ENCODE measurements at places on chromosomes 12 and 14.

- DNase-seq: no peak
These were observed 930.5 kb upstream of the NOVA1 start for GRCh38 chr14:27528328-27528727.

DNA sequence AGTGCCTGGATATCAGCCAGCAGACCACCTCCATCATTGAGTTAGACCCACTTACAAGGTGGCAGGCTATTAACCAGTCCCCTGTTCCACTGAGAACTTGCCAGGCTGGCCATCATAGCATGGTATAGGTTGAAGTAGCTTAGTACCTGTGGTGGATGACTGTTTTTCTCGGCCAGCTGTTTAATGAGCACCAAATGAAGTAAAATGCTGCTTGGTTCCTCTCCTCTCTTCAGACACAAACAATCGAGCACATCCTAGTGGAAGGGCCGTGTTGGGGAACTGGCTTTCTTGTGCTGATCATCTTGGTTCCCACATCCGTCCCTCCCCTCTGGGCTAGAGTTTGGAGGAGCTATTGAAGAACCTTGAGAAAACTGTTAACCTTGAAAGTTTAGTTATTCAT lies 486.2 kb downstream of the RAD51B start:
- no peak for DNase-seq

DNA sequence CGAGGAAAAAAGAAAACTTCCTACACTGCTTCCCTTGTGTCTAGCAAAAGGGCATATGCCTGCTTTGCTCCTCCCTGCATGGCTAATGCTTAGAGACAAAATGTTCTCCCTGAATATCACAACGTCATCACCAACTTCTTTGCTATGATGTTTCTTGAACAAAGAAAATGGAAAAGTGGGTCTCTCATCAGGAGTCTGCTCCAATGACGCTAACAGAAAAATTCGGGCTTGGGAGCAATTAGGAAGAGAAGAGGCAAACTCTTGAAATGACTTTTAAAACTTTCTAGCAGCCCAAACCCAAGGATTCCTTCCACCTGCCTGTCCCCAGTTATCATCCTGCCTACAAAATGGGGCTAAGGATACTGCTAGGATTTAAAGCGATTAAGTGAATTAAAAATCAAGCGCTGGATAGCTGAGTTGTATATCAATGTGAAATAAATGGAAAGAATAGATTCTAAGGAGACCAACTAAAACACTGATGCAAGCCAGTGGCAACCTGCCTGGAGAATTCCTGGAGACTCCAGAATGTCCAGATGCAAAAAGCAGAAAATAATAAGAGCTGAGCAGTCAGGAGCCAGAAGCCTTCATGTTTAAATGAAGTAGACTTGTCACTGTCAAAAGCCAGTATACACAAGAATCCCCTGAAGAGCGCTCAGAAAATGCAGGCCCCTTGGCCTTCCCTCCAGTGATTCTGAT lies 183.8 kb downstream of the DPF3 start:
- DNase-seq: no peak

- DNase-seq: no peak
These were observed 8.4 kb downstream of the KRT8 start for GRCh38 chr12:52896190-52897100.

- no peak for DNase-seq
These were observed 38.5 kb downstream of the RIN3 start for GRCh38 chr14:92552066-92552465.

DNA sequence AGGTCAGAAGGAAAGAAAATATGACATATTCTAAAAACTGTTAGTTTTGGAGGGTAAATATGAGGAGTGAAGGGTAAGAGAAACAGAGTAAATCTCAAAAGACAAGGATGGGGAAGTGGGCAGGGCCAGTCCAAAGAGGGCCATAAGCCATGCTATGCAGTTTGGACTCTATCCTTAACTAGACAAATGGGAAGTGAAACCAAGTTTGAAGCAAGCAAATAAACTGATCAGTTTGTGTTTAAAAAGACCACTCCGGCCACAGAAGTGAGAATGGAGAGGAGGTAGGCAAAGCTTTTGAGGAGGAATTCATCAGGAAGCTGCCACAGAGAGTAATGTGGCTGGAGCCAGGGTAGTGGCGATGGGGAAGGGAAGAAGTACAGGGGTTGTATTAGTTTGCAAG lies 37.5 kb upstream of the DAAM1 start:
- DNase-seq: peak; percentile 33

- DNase-seq: peak; percentile 60
These were observed at the start of gene ZDHHC22 for GRCh38 chr14:77141214-77142004. ZDHHC22 (minus strand) TSS chr14:77141791; CDS start chr14:77139738, 2,053 bp downstream.

DNA sequence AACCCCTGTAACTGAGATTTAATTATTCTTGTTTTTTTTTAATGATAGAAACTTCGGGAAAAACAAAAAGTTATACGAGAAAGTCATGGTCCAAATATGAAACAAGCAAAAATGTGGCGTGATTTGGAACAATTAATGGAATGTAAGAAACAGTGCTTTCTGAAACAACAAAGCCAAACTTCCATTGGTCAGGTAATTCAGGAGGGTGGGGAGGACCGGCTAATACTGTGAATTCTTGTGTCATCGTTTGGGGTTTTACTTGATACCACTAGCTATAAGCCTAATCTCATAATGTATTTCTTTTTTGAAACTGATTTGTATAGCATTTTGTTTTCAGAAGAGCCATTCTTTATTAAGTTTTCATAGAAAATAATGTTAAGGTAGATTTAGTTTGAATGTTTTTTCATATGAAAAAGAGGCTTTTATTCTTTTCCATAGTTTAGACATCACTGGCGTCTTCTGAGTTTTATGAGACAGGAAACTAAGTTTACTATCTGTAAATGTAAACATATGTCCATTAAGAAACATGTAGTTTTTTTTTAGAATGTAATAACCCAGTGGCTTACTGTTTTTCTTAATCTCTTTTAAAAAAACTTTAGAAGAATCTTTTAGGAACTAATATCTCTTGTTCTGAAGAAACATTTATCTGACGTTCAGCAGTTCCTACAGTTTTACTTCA lies 62.9 kb upstream of the ATP2A2 start:
- no peak for DNase-seq

GRCh38 chr14:35682802-35683201 lies 126.3 kb downstream of the RALGAPA1 start:
- DNase-seq: no peak

DNA sequence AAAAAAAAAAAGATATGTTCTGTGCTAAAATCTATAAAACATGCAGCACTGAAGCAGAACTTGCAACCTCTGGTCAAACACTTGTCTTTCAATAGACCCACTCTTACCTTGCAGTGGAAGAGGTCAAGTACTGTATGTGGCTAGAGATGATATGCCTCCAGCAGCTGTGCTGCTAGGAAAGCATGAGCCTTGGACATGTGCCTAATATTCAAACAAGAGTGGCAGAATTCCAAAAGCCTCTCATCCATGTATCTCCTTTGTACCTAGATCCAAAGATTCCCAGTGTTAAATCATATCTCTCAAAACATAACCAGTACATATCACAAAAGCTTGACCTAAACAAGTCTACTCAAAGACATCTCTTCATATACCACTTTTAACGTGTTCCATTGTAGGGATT lies 105.0 kb upstream of the CPNE8 start:
- DNase-seq: no peak

- DNase-seq: peak; percentile 76
These were observed 125.0 kb upstream of the FUT8 start for GRCh38 chr14:65287264-65288131.

DNA sequence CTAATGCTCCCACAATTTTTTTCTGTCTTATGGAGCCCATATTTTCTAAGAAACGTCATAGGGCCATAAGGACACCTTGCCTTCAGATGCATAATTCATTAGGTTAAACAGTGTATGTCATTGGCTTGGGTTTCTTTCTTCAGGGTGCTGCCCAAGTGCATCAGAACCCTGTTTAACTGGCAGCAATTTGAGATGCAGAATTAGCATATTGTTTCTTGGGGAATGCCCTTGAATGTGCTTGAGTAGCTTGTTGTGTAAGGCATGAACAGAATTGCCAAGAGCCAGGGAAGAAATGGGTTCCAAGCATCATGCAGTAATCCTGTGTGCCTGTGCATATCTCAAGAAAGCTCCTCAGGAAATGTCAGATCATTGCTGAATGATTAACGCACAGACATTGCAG lies 277.2 kb downstream of the SYT1 start:
- DNase-seq: no peak

- DNase-seq: no peak
These were observed 1.1 kb downstream of the TPI1 start for GRCh38 chr12:6868211-6869048.

DNA sequence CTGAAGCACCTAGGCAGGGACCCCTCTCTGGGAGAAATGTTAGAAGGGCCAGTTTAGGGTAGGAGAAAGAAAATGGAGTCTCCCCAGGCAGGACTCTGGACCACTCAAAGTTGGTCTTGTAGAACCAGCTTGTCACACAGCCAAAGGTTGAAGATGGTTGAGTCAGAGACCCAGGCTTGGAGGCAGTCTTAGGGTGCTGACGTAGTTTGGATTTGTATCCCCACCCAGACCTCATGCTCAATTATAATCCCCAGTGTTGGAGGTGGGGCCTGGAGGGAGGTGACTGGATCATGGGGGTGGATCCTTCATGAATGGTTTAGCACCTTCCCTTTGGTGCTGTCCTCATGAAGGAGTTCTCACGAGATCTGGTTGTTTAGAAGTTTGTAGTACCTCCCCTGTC lies 121.2 kb downstream of the CRACR2A start:
- DNase-seq: no peak

Data from germinal center (tissue), 1 donor.